ENCODE measurements at places on chromosomes 16 and 17.

DNA sequence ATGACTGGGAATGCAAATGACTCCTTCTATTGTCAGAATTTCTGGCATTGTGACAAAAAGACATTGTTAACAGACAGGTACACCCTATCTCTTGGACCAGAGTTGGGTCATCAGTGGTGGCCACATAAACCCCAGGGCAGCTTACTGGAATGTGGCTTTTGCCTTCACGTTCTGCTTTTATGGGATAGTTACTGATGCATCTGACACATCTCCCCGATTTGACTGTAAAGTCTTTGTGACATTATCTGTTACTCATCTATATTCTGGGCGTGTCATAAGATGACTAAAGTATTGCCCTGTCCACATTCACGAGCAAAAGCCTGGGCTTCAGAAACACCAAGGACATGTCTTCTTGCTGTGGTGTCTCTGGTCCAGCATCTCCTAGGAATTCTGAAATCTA is 18.7 kb upstream of the AQP8 start:
- no peak for DNase-seq

GRCh38 chr16:58814348-58814801 is 80.3 kb upstream of the GOT2 start:
- DNase-seq = peak; percentile 33

DNA sequence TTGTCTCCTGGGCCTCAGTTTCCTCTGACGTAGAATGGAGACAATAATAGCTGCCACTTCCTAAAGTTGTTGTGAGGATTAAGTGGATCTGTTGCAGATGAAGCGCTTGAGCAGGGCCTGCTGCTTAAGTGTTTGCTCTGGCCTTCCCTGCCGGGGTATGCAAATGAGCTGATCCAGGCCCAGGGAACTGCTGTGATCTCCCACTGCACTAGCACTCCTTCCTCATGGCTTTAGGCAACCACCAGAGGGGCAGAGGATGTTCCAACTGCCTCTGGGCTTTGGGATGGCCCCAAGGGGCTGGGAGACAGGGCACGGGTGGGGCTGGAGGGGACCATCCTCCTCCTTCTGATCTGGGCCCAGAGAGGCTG is 6.2 kb downstream of the SBK1 start:
- DNase-seq = no peak

DNA sequence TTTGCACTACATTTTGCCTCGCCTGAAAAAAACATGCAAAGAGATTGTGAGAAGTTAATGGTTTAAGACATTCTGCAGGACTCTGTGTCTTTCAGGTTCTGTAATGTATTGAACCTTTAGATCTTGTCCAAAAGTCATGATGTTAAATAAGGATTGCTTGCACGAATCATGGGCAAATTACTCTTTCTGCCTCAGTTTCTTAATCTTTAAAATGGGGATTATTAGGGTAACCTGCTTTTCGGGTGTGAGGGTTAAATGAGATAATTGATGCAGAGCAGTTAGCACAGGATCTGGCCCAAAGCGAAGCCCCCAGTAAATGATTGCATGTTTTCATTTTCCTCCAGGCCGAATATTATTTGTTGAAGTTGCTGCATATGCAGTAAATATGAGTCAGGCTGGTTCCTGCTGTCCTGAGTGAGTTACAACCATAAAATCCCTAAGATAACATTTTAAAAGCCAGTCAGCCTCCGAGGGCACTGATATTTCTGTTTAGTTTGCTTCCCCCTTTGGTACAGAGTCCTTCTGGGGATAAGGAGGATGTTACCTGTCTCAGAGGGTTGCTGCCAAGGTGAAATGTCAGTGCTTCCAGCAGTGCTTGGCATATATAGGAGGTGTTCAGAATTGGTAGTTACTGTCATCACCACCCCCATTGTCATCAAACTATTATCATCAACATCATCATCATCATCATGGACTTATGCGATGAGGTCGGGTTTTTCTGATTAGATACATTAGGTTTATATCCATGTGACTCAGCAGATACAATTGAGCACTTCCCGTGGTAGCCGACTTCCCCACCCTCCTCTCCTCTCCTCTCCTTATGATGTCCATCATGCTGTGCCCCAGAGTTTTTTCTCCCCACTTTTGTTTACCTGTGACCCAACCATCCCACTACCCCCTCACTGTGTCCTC is 20.6 kb upstream of the ARHGAP17 start:
- DNase-seq = no peak

- DNase-seq = no peak
These were observed 29.0 kb downstream of the RMI2 start for GRCh38 chr16:11374255-11374654.

GRCh38 chr17:29039764-29040598 is 3.0 kb upstream of the PIPOX start:
- DNase-seq = no peak

- no peak for DNase-seq
These were observed 1.2 kb upstream of the SRCIN1 start for GRCh38 chr17:38606646-38607611.

- DNase-seq = no peak
These were observed 156.8 kb upstream of the TNRC6C start for GRCh38 chr17:77801545-77802332.

GRCh38 chr17:41777574-41778188 is 8.8 kb downstream of the JUP start:
- no peak for DNase-seq

- DNase-seq = no peak
These were observed 82.6 kb downstream of the DYNLRB2 start for GRCh38 chr16:80623376-80623775.

GRCh38 chr17:6492892-6493674 is 48.8 kb downstream of the PIMREG start:
- DNase-seq = no peak

DNA sequence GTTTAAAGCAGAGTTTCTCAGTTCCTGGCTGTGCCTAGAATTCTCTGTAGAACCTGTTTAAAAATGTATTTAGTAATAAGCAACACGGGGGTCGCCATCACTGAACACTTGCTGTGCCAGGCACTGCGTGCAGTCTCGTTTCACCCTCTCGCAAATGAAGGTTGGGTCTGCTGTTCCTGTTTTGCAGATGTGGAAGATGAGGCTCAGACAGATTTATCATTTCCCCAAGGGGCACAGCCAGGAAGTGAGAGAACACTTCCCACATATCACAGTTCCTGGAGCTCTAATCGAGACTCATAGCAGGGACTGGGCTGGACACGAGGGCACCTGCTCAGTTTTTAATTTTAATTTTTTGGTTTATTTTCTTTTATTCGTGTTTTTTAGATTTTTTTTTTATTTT is 122.7 kb downstream of the ABCC6 start:
- DNase-seq = no peak

DNA sequence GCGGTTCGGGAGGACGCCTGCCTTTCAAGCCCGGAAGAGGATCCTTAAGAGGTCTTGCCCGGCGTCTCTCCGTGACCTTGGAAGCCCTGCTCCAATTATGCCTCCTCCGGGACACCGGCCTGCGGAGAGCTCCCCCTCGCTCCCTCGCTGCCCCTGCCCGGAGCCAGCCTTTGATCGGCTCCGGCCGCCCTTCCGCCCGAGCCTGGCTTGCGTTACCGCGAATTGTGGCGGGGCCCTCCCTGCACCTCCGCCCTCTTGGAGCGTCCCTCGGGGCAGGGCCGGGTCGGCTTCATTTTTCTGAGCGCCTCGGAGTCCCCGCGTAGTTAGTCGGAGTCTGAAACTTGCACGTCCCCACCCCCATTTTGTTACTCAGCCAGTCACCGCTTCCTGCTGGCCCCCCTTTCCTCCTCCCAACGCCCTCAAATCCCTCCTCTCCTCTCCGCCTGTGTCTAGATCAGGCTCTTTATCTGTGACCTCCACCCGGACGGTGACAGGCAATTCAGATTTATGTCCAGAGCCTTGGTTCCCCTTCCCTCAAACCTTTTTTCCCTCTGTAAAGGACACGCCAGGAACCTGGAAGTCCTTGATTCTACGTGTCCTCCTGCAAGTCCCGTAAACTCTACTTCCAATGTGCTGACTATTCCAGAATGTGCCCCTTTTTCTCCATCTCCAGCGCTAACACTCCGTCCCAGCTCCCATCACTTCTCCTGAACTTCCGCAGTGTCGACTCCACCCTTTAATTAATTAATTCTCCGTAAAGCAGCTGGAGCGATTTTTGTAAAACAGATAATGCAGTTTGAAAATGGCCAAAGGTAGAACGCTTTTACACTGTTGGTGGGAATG is 569 bp upstream of the RABEP2 start:
- DNase-seq = peak; percentile 91
